CD4-positive, alpha-beta T cell treated with Interleukin-21 for 1 hour (primary cell): ENCODE measurements at places on chromosomes 5 and 9.
A peak's percentile ranks its signal among the peaks of the same experiment; 100 is the strongest.

GRCh38 chr9:136437839-136438547, 1.7 kb downstream of the INPP5E start:
- peak; percentile 46 for DNase-seq

- no peak for DNase-seq
Measured at GRCh38 chr5:180202939-180203573, 6.0 kb downstream of the RASGEF1C start.

- no peak for DNase-seq
Measured at GRCh38 chr5:5066276-5067186, 73.6 kb upstream of the ADAMTS16 start.

DNA sequence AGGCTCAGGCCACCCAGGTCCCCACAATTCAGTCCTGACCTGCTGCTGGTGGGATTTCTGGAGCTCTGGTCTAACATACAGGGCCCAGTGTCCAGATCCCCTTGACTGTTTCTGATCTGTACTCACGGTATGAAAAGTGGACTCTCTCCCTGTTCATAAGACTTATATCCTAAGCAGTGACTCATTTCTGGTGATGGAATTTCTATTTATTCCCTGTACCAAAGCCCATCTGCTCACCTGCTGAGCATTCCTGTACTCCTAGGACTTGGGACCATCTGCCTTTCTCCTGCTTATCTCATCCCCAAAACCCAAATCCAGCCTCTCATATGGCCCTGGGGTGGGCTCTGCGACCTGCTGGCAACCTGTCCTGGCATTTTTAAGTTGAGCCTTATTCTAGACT, 86.6 kb downstream of the APBA1 start:
- DNase-seq = no peak

GRCh38 chr5:93915142-93915553, 173.7 kb upstream of the POU5F2 start:
- DNase-seq = peak; percentile 52

DNA sequence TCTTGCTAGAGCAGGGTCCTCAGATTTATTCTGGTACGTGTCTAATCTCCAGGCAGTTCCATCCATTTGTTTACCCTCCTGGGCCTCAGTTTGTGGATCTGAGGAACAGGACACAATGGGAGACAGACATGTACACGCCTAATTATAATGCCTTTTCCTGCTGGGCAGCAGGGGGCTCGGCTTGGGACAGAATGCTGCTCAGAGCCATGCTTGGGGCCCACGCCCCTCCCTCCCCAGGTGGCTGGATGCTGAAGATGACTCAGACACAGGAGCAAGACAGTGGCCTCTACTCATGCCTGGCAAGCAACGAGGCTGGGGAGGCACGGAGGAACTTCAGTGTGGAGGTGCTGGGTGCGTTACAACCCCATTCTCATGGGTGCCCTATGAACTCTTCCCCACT, 72.7 kb upstream of the ASS1 start:
- no peak for DNase-seq

DNA sequence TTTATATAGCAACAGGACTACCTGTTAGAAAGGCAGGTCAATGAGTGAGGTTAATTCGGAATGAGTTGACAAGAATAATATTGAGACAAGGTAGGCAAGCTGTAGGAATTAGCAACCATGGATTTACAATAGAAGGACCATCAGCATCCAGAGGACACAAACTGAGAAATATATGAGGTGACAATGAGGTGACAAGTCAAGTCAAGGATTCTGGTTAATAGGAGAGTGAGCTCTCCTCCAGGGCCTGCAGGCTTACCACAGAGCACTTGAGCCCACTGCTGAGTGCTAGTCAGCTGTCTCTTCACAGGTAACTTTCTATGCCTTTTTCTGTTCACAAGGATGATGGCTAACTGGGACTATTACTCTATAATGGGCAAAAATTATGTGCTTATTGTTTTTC, 227.2 kb downstream of the MRPS30 start:
- no peak for DNase-seq

DNA sequence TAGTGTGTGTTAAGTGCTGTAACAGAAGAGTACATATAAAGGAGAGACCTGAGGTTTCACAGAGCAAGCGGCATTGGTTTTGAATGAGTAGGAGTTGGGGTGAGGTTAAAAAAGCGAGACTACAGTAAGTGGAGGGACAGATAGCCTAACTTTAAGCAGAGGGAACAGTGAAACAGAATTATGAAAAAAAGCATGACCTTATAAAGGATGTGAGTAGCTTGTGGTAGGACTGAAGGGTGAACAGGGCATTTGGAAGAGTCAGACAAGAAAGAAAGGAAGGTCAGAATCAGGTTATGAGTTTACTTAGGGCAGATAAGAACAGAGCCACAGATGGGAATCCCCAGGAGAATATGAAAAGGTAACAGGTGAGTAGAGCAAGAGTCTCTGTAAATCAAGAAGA, 22.5 kb downstream of the MSANTD3 start:
- no peak for DNase-seq

DNA sequence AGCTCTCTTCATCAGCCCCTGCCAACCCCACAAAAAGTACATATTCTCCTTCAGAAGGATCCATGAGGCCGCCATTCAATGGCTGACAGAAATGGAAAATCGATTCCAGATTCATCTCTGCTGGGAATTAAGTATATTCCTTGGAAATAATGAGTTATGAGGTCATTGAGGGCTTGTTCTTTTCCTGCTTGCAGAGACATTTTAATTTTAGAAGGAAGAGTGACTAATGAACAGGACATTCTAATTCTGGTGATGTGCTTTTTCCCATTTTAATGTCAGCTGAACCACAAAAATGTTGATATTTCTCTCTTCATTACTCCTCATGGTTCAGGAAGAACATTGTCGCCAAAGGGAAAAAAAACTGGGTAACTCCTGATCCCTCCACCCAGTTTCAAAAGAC, 314.0 kb downstream of the PIK3R1 start:
- no peak for DNase-seq

DNA sequence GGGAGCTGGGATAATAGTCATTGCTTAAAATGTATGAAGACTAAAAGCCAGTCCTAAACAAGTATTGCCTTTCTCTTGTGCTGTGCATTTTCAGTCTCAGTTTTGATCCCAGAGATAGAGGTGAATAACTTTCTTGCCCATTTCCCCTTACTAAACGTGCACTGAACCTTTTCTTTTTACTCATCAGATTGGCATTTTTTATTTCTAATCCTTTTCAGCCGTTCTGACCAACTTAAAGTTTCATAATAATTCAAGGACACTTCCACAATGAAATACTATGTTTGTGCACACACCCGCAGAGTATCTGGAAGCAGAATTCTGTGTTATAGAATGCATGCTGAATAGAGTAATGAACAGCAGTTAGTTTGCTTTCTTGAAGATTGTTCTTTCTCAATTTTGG, 343.6 kb downstream of the LRRC70 start:
- DNase-seq = no peak

GRCh38 chr9:121714075-121714705, 62.8 kb downstream of the DAB2IP start:
- no peak for DNase-seq

- DNase-seq = peak; percentile 68
Measured at GRCh38 chr5:147628058-147628895, 118.4 kb upstream of the DPYSL3 start.

DNA sequence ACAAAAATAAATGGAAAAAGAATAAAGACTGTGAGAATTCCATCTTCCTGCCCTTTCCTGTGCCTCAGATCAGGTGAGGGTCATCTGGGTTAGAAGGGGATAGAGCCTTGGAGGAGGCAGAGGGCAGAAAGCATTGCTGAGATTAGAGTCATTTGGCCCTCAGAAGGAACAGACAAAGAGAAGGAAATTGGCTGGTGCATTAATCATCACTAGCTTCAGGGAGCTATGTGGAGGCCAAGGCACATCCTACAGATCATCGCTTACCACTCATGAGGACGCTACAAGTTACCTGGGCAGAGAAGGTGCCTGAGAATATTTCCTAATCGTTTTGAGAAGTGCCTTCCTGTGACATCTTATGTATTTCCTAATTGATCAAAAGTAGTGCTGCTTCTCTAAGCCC, 74.5 kb downstream of the C7 start:
- DNase-seq = no peak

GRCh38 chr9:130982636-130983358, 26.2 kb upstream of the LAMC3 start:
- no peak for DNase-seq

DNA sequence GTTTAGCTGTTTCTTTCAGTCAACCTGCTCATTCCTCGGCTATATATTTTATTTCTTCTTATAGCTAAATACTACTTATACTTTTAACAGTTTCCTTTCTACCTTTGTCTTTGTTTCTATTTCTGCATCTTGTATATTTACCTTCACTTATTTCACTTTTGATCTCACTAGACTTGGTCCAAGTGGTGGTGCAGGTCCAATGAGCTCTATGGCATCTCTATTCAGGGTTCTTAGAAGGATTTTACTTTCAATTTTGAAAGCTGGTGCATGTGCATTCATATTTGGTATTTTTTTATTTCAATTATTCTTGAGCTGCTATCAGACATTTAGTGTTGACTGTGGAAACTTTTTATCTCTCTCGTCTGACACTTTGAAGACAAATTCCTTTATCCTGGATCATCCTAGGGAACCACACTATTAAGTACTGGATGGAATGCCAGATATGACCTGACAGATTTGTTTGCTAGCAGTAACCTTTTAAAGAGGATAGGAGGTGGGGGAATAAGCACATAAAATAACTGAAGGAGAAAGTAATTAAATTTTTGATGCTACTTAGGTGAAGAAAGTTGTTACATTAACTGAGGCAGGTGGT, 123.1 kb upstream of the PJA2 start:
- no peak for DNase-seq

DNA sequence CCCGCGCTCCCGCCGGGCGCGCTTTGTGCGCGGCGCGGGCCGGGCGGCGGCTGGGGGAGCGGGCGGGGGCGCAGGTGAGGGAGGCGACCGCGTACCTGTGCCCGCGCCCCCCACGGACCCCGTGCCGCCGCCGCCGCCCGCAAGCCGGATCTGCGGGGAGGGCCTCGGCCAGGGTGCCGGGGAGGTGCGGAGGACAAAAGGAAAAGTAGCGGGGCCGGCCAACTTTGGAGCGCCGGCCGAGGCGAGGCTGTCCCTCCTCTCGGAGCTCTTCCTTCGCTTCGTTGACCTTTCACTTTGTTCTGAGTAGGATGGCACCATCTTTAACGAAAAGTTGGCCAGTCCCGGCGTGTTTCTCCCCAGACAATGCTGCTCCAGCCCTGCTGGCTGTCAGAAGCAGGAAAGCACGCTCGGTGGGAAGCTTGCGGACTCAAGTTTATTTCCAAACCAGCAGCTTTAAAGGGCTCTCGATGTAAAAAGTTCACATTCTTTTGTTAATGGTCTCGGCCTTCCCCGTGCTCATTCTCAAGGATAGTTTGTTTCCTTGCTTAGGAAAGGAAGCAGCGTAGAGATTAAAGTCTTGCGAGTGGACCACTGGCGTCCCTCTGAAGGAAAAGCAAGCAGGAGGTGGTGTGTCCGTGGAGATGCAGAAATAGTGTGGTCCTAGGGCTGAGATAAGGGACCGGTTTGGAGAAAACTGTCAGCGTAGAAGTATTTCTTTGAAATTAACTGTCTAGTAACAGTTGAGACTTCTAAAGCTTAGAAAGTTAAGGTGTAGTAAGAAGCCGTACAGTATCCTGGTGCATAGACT, 639 bp downstream of the EHMT1 start:
- peak; percentile 40 for DNase-seq

- DNase-seq = no peak
Measured at GRCh38 chr5:119808474-119808873, 179.1 kb downstream of the FAM170A start.

GRCh38 chr9:77021922-77022782, 2.7 kb downstream of the FOXB2 start:
- DNase-seq = no peak

GRCh38 chr5:33981408-33982162, 2.9 kb downstream of the SLC45A2 start:
- DNase-seq = no peak

GRCh38 chr5:53237876-53238275, 128.3 kb upstream of the MOCS2 start:
- no peak for DNase-seq

GRCh38 chr5:10297646-10298204, 10.0 kb downstream of the CMBL start:
- no peak for DNase-seq
